Mesothelial cell of epicardium (in vitro differentiated cells): ENCODE measurements at places on chromosomes 12 and 14. TPM values are rescaled to one million over a fixed set of nuclear protein-coding genes. Genes with fewer than 3 reads are reported as not detected.

DNA sequence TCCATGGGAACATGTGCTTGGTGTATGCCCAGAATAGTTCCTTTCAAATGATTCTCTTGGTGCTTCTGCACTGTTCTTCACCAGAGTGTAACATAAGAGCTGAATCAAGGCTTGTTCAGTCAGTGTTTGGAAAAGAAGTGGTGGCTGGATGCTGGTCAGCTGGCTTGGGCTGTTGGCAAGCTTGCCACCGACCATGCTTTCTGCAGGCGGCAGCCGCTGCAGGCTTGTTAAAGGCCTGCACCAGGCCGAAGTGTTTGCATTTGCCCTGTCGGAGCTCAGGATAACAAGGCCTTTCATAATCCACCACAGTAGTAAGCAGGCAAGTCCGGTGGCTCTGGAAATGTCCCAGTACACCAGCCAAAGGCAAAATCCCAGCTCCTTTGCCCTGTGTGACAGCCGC, 26.9 kb downstream of the DAAM1 start:
- DNase-seq = no peak

DNA sequence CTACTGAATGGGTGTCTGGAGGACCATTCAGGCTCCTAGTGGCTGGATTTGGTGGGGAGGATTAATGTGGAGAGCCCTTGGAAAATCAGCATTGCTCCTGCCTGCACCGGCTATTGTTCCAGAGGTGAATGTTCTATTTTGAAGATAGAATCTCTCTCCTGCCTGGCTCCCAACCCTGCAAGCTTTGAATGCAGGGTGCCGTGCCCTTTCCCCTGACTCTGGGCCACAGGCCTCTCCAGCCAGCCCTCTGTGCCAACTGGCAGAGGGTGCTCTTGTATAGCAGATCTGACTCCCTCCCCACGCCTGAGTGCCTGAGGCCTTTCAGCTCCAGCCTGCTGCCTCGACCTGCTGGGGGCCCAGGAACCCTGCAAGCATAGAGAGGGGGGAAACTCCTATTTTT, 106.8 kb downstream of the TMEM260 start:
- no peak for DNase-seq

- no peak for DNase-seq
Observed at GRCh38 chr14:35973770-35974169, 147.6 kb downstream of the BRMS1L start.

DNA sequence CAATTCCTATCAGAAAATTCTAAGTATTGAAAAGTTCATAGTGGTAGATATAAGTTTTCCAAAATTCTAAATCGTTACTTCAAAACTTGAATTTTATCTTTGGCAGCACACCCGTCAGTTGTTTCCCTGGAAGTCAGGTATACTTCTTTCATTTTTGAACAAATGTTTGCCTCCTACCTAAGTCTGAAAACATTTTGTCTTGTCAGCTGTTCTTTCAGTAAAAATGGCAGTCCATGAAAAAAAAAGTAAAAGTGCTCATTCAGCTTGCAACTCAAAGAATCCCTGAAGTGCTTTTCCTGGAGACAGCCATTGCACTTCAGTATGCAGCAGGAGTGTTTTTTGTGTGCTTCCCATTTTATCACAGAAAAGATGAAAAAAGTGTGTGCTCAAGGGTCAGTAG, 130.1 kb upstream of the NEDD1 start:
- no peak for DNase-seq

GRCh38 chr12:30614031-30614430, 81.6 kb downstream of the IPO8 start:
- DNase-seq = no peak

GRCh38 chr12:10740182-10740581, 17.1 kb upstream of the YBX3 start:
- DNase-seq = no peak

DNA sequence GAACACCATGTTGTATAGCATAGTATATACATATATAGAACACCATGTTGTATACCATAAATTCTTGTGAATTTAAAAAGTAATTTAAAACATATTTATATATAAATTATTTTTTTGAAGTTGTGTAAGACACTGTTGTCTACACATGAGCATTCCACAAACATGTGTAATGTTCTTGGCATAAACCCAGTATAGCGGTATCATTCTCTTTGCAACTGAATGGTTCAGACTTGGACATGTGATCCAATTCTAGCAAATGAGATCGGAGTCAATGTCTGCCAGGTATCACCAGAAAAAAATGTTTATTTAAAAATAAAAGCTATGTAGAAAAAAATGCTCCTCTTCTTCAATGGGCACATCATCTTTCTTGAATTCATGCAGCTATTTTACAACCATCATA, 33.9 kb downstream of the CEP290 start:
- no peak for DNase-seq

DNA sequence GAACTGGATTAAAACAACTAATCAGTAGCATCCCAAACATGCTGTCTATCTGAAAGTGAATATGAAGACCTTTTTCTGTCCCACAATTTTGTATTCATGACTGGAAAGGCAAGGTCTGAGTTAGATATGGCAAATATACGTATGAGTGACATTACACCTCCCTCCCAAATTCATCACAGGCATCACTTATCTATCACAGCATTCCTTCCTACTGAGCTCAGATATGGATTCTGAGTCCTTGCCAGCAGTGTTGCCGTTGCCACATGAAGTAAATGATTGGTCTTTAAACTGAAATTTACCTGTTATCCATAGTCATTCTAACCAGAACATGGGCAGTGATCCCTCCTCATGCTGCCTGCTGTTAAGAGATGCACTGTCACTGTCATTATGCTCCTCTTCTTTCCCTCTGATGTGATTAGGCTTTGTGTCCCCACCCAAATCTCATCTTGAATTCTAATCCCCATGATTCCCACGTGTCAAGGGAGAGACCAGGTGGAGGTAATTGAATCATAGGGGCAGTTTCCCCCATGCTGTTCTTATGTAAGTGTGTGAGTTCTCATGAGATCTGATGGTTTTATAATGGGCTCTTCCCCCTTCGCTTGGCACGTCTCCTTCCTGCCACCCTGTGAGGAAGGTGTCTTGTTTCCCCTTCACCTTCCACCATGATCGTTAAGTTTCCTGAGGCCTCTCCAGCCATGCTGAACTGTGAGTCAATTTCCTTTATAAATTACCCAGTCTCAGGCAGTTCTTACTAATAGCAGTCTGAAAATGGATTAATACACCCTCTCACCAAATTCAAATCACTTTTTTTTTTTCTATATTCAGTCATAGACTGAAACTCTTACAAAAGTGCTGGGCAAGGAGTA, 288.4 kb downstream of the NUAK1 start:
- no peak for DNase-seq

DNA sequence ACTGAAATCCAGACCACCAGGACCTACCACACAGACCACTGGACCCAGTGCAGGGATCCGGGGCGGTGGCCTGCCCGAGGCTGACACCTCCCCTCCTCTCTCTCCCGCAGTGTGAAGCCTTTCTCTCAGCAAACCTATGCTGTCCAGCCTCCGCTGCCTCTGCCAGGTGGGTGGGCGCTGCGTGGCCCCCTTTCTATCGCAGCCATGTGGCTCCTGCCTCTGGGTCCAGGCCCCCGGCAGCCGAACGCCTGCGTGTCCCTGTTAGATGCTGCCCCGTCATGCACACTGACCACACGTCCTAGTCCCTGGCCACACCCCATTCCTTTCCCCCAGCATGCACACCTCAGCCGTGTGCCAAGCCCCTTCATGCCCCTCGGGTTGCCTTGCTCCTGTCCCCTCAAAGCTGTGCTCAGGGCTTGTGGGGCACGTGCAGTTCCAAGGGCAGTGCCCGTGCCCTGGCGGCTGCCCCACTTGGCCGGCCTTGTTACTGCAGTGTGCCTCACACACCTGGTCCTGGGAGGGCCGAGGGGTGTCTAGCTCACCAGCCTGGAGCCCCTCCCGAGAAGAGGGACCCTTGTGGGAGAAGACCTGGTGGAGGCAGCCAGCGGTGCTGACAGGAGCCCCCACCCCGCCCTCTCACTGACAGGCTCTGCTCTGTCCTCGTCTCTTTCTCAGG, 58.0 kb upstream of the TSPAN9 start:
- DNase-seq = no peak

- DNase-seq = no peak
Observed at GRCh38 chr14:97802430-97803373, 1005.5 kb downstream of the VRK1 start.

DNA sequence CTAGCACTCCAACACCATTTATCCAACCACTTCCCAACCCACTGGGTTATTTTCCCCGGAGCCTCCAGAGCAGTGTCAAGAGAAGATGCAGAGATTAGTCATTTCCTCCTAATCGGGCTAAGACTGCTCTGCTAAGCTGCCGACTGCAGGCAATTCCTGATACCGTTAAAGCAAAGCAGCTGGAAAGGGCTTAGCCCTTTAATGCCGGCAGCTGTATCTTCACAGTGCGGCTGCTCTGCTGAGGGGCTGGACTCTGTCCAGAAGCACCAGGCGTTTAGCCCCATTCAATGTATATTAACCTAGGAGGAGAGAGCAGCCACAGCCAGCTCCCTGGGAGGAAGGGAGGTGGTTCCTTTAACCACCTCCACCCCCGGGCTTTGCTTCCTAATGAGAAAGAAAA, 11.1 kb downstream of the AQP6 start:
- DNase-seq = no peak

Gene GPR137C
- 3.5 to 4.1 TPM (median 3.8 TPM) in 3 replicates for total RNA-seq

Gene DACT1
- 57.8 to 61.7 TPM (median 59.2 TPM) in 3 replicates for total RNA-seq
